ENCODE measurements at places on chromosomes 1 and 21.
A peak's percentile ranks its signal among the peaks of the same experiment; 100 is the strongest.

DNA sequence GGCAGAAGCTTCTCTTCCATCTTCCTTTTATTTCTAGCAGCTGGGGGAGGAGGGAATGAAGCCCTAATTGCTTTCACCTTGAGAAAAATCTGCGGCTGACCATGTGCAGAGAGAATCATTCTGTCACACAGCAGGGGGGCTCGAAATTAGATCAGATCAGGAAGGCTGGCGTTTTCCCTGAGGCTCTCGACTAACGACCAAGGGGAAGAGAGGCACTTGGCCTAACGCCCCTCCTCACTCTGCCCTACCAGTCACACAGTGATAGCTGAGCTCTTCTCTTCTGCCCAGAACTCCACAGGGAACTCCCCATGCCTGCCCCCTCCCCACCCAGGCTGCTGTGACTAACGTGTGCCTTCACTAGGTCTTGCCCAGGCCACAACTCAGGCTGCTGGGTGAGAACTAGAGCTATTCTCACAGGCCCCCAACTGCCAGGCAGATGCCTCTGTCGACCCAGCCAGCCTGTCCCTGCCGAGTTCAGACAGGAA lies 26.5 kb upstream of the KHDRBS1 start:
- no peak for DNase-seq

GRCh38 chr1:231986631-231987336 lies 360.2 kb downstream of the DISC1 start:
- DNase-seq, result no peak

- DNase-seq, result no peak
Observed at GRCh38 chr1:215132156-215132555, 49.6 kb downstream of the KCNK2 start.

- peak; percentile 56 for DNase-seq
Observed at GRCh38 chr1:78839704-78840277, 166.7 kb downstream of the ADGRL4 start.

GRCh38 chr1:28112388-28113241 lies 24.2 kb upstream of the EYA3 start:
- no peak for DNase-seq

GRCh38 chr1:231284441-231284840 lies 43.4 kb downstream of the GNPAT start:
- DNase-seq, result no peak

GRCh38 chr1:8625491-8625890 lies 191.9 kb downstream of the RERE start:
- DNase-seq, result no peak

- no peak for DNase-seq
Observed at GRCh38 chr1:34166191-34166624, 1.2 kb upstream of the CSMD2 start.

DNA sequence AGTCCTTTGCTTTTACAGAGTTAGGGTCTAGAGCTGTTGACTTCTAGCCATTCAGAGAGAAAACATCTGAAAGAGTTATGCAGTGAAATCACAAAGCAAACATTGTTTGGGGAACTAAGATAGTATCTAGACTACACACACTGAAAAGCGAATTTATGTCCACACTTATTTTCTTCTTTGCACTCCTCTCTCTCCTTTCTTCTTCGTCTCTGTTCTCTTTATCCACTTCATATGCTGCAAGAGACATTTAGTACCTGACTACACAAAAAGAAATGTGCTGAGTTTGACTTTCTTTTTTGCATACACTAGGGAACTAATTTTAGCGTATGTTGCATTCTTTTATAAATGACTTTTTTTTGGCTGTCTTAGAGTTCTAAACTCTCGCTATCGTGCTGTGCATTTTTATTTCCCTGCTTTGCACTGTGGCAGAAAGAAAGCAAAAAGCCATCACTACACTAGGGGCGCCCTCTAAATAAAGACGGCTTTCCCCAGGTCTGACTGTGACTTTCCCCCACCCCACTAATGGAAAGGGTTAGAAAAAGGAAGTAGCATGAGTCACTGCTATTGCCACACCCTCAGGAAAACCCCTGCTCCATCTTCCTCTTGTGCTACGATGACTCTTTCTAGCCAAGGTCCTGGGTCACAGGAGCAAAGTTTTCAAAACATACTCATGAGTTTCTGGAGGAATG lies 65.7 kb downstream of the MAP3K7CL start:
- DNase-seq, result no peak

- DNase-seq, result no peak
Observed at GRCh38 chr1:230328342-230329015, 97.7 kb downstream of the PGBD5 start.

- DNase-seq, result no peak
Observed at GRCh38 chr21:39007985-39008384, 175.3 kb downstream of the PSMG1 start.

- DNase-seq, result no peak
Observed at GRCh38 chr21:33080376-33080775, 10.4 kb downstream of the OLIG1 start.

- DNase-seq, result no peak
Observed at GRCh38 chr21:45466330-45467220, 61.6 kb downstream of the COL18A1 start.

GRCh38 chr1:173014160-173014559 lies 36.6 kb downstream of the TNFSF18 start:
- no peak for DNase-seq

All from smooth muscle cell of the brain vasculature (primary cell).